ENCODE measurements at places on chromosomes 3 and 15. TPM values are rescaled to one million over a fixed set of nuclear protein-coding genes. Genes with fewer than 3 reads are reported as not detected.

KLHL6 gene
- total RNA-seq: 2.1 TPM

DNA sequence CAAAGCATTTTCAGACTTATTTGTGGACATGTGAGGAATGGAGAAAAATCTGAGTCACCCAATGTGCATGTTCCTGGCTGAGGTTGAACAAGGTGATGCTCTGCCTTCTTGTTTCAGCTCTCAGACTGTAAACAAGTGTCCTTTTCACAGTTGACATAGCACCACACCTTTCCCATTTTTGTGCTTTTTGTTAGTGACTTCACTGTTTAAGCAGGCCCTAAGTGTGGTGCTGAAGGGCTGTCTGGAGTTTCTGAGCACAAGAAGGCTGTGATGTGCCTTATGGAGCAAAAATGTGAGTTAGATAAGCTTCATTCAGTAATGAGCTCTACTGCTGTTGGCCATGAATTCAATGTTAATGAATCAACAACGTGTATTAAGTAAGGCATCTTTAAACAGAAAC, 20.4 kb downstream of the ABI3BP start:
- DNase-seq: no peak

GNAT1 gene
- total RNA-seq: not detected

SENP2 gene
- total RNA-seq: 49.5 TPM

TMEM62 gene
- total RNA-seq: 27.3 TPM

DNA sequence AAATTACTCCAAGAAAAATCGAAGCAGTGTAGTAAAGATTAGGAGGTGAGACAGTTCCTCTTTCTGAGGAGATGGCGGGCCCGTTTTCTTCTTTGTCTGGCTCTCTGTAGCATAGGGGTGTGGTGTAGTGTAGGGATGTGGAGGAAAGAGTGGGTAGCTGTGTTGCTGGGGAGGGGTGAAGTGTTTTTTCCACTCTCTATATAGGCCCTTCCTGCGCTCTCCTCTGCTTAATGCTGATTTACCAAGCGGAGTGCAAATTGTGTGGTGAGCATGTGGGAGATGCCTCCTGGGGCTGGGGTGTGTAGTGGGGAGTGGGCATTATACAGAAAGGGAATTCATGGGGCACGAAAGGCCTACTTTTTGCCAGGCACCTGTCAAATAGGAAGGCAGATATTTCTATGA, 94.9 kb downstream of the ST6GAL1 start:
- DNase-seq: no peak

ZNF502 gene
- total RNA-seq: 13.1 TPM

GRCh38 chr3:31265646-31266428, 266.9 kb upstream of the STT3B start:
- DNase-seq: no peak

DNA sequence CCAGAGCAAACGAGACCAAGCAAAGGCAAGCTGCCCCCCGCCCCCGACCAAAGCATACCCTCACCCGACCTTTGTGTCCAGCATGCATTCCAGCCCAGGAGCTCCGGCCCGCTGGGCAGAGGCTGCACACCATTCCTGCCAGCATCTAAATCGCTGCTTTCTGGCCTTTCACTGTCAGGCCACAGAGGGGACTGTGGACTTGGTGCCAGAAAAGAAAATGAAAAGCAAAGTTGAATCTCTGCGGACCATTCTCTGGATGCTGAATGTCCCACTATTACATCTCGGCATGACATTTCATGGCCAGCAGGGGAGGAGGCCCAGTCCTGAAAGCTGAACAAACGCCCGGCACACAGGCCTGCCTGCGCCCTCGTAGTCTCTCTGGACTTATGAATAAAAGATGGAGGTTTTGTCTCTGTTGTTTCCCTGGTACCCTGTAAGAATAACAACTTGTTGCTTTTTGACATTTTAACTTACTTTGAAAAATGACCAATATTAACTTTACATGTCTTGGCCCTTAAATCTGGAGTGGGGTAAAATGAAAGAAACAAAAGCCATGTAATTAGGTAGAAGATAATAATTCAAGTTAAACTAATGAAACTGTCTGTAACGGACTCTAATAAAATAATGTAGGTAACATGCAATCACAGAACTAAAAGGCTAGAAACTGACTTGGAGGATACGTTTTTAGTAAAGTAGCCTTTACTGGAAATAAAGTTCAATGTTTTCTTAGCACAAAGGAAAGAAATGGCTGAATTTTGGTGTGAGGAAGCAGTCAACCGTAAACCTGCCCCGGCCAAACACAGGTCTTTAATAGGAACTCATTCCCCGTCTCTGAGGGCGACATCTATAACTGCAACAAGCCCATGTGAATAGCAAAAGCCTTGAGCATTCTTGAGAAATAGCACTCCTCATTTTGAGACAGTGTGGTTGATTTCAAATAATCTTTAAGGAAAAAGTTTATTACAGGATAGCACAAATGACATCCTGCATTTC, 12.7 kb downstream of the IL17RD start:
- peak; percentile 75 for DNase-seq

DNA sequence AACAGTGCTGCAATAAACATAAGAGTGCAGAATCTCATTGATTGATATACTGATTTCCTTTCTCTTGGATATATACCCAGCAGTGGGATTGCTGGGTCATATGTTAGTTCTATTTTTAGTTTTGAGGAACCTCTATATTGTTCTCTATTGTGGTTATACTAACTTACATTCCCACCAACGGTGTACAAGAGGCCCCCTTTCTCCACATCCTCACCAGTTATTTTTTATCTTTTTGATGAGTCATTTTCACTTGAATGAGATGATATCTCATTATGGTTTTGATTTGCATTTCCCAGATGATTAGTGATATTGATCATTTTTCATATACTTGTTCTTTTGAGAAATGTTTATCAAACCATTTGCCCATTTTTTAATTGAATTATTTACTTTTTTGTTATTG, 12.4 kb upstream of the IREB2 start:
- DNase-seq: no peak

DNA sequence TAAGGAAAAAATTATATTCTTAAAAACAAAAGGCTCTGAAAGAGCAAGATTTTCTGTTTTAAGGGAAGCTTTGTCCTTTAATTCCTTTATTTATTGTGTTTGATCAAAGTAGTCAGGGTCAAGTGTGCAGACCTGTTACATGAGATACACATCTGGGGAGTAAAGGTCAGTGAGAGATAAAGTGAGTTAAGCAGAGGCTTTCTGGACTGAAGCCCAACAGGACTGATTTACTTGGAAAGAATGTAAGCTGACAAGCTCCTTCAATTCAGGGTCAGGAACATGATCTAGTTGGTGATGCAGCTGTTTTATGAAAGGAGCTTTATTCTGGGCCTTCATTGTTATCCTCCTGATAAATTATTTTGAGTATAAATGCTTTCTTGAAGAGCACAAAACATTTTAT, 20.7 kb upstream of the OTOL1 start:
- peak; percentile 8 for DNase-seq

DNA sequence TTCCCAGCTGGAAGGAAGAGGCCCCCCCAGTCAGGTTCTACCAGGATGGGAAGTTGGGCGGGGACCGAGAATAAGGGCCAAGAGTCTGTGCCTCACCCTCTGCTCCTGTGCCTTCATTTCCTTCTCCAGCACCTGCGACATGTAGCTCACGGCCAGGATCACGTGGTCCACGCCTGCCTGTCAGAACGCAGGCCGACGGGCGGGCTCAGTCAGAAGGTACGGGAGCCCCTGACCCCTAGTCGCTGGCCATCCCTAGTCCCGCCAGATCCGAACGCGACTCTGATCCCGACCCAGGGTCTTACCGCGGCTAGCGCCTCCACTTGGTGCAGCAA, 489 bp downstream of the GMPPB start:
- DNase-seq: no peak

GRCh38 chr15:50009634-50010033, 109.4 kb downstream of the ATP8B4 start:
- peak; percentile 11 for DNase-seq

Measured in spinal cord (tissue), 10 donors.